ENCODE measurements at places on chromosomes 13 and 19. TPM values are rescaled to one million over a fixed set of nuclear protein-coding genes. Genes with fewer than 3 reads are reported as not detected.
A peak's percentile ranks its signal among the peaks of the same experiment; 100 is the strongest.

Gene FGF21
- total RNA-seq, result not detected

Gene SACS
- 75.4 TPM for total RNA-seq

Gene TEX101
- total RNA-seq, result not detected

Gene CACNG6
- total RNA-seq, result 0.77 TPM

Gene BEST2
- total RNA-seq, result not detected

Gene NANOS3
- total RNA-seq, result 1.6 TPM

Gene TLE2
- total RNA-seq, result 1.4 TPM

Gene CBY2
- not detected for total RNA-seq

Gene OR7D2
- 1.6 TPM for total RNA-seq

DNA sequence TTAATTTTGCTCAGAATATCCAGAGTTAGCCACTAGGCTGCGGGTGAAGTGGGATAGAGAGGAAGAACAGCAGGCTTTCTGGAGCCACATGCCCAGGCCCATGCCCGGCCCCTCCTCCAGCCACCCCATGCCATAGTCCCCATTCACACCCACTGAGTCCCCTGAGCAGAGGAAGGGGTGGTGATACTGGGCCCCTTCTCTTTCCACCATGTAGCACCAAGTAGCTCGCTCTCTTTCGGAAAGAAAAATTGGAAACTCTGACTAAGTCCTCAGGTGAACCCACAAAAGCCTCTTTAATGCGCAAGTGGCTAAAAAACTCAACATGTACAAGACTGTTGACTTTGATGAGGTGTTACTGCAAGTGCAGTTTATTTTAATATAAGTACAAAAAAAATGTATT is 76.7 kb upstream of the GPR183 start:
- DNase-seq, result no peak

DNA sequence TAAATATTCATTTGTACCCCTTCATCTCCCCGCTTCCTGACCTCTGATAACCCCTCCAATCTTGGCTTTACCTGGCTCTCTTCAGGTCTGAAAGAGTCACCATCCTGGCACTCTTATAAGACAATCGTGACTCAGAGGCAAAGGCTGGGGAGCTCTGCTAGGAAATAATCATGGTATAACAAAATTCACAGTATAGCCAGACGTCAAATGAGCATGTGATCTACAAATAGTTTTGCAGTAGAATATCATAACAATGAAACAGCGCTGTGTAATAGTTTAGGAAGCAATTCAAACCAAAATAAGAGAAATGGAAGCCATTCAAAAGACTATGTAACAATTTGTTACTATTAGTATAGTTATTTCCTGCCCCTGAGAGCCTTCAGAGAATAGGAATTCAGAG is 34.2 kb downstream of the RXFP2 start:
- DNase-seq, result no peak

DNA sequence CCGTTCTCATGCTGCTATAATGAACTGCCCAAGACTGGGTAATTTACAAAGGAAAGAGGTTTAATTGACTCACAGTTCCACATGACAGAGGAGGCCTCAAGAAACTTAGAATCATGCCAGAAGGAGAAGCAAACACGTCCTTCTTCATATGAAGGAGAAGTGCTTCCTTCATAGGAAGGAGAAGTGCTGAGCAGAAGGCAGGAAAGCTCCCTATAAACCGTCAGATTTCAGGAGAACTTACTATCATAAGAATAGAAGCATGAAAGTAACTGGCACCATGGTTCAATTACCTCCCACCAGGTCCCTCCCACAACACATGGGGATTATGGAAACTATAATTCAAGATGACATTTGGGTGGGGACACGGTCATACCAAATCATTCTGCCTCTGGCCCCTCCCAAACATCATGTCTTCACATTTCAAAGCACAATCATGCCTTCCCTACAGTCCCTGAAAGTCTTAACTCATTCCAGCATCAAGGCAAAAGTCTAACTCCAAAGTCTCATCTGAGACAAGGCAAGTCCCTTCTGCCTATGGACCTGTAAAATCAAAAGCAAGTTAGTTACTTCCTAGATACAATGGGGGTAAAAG is 10.6 kb downstream of the ACOD1 start:
- DNase-seq, result no peak

- no peak for DNase-seq
These were observed 8.0 kb upstream of the VN1R4 start for GRCh38 chr19:53275480-53275879.

DNA sequence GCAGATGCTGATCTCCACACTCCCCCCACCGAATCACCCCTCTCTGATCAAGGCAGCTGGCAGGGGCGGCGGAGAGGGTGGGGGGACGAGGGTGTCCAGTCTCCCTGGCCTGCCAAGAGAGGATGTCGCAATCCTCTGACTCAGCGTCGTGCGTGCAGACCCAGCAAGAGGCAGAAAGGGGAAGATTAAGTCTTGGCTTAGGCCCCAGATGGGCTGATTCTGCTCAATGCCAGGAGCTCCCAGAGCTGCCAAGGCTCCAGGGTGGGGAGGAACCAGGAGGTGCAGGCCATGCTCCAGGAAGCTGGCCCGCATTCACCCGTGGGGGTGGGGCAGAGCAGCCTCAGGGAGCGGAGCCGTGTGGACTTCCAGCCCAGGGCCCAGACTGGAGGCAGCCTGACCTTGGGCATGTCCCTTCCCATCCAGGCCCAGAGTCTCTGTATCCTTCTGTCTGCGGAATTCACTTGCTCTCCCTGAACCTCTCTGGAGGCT is 6.6 kb upstream of the BCL3 start:
- DNase-seq, result no peak

DNA sequence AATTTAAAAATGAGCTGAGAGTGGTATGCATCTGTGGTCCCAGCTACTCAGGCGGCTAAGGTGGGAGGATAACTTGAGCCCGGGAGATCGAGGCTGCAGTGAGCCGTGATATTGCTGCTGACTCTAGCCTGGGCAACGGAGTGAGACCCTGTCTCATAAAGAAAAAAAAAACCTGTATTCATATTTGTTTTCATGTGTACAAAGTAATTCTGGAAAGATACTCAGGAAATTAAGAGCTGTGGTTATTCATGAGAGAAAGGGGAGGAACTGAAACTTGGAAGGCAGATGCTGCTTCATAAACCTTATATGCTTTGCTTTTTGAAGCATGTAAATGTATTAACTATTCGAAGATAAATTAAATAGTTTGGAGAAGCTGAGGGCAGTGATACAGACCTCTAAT is 8.8 kb upstream of the RLN3 start:
- DNase-seq, result no peak

GRCh38 chr13:90535421-90535820 is 812.1 kb upstream of the MIR17HG start:
- DNase-seq, result no peak

DNA sequence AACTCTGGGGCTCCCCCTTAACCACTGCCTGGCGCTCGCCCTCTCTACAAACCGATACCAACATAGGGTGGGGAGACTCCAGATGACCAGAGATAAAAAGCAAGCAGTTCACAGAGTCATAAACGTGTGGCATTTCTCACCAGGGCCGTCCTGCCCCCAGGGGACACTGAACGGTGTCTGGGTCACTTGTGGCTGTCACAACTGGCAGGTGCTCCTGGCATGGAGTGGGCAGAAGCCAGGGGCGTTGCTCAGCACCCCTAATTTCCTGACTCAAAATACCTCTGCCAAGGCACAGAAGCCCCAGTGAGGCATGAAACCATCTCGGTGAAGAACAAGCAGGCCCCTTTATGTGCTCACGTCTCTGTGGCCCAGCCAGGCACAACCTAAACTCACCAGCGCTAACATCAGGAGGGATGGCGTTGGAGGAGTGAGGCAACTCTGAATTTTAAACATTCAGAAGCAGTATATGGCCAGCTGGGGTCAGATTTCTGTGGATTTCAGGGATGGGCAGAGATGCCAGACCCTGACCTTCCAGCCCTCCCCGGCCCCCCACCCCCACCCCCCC is 1.8 kb downstream of the PIP5K1C start:
- no peak for DNase-seq

- DNase-seq, result peak; percentile 3
These were observed 427 bp downstream of the ZNF160 start for GRCh38 chr19:53102756-53103233.

DNA sequence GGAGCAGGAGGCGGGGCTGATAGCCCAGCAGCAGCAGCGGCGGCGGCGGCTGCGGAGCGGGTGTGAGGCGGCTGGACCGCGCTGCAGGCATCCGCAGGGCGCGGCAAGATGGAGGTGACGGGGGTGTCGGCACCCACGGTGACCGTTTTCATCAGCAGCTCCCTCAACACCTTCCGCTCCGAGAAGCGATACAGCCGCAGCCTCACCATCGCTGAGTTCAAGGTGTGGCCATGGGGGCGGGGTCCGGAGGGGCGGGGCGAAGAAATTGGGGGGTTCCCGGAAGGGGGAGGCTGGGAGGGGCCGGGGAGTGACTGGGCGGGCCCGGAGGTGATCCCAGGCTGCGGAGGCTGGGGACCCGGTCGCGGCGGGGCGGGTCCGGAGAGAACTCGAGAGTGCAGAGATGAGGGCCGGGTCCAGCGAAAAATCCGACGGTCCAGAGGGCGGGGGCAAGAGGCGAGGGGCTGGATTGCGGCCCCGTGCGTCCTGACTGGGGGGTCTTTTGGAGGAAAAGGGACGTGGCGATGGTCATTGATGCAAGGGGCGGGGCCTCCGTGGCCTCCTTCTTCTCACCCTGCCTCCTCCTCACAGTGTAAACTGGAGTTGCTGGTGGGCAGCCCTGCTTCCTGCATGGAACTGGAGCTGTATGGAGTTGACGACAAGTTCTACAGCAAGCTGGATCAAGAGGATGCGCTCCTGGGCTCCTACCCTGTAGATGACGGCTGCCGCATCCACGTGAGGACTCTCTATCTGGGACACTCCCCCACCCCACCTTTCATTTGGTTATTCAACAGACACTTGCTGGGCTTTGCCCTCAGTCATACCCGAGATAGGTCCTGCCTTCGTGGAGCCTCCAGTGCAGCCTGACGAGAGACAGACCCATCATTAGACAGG is at the start of gene TBCB:
TSS of gene TBCB (plus strand) at position 16 of the 891 bp plus-strand sequence. CDS start at position 109, 93 bp downstream.
- no peak for DNase-seq

DNA sequence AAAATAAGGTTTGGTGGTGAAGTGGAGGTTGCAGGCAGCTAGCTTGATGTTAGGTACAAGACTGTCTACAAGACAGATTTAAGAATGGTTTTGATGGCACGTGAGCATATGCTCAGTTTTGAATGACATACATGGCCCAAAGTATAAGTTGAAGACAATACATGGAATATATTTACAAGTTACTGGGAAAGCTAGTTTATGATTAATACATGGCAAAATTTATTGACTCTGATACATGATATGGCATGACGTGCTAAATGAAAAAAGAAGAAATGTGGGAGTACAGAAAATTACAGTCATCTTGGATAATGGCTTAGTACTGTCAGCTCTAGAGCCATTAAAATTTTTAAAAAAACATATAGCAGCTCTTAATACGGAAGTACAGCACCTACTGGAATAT is 4.4 kb downstream of the KLF5 start:
- DNase-seq, result no peak

DNA sequence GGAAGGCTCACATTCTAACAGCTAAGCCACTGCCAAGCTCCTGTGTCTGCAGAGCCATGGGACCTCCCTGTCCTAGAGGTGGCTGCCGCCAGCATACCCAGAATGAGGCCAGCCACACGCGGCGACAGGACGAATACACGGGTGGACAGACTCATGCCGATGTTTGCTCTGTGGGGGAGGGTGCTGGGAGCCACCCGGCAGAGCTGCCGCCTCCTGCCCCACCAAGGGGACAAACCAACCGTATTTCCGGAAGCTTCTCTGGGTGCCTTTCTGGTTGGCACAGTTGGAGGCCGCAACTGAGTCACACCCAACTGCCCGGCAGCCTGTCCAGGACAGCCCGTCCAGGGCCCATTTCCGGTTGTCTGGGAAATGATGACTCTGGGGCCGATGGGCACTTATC is 20.3 kb downstream of the C13orf46 start:
- DNase-seq, result no peak

DNA sequence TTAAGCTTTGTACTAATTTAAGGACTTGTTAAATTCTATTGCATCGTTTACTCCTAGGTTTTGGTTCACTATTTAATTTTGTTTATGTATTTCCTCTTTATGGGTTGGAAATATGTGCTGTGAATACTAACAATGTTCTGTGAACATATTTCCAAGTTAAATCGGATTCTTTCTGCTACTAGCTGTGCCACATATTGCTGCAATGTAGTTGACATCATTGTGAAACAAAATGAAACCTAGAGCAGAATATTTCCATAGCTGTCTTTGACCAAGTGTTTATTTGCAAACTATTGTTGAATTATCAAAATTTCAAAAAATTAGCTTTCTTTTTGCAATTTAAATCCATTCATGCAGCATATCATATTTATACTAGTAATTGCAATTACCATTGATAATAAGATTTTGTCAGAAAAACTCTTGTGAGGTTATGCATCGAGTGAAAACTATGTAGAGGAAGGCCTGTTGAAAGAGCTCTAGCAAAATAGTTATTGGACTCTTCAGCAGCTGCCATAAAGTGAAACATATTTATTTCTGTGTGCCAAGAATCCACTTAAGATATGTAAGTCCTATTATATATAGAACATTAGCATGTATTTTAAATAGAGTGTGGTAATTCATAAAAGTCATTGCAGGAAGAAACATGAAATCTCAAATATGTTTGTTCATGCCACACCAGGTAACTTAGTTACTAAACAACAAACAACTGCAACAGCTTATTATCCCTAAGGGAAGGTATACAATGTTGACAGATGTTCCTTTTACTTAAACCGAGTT is 575.1 kb downstream of the SLITRK6 start:
- DNase-seq, result no peak

- DNase-seq, result no peak
These were observed 431.3 kb downstream of the SLITRK6 start for GRCh38 chr13:85367887-85368286.

DNA sequence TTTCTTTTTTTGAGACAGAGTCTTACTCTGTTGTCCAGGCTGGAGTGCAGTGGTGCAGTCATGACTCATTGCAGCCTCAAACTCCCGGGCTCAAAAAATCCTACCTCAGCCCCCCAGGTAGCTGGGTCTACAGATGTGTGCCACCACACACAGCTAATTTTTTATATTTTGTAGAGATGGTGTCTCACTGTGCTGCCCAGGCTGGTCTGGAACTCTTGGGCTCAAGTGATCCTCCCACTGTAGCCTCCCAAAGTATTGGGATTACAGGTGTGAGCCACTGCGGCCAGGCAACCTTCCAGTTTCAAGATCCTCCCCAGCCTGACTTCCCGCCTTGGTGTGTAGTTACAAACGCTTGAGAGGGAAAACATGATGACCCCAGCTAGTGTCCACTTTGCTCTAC is 22.2 kb downstream of the CNFN start:
- DNase-seq, result no peak

DNA sequence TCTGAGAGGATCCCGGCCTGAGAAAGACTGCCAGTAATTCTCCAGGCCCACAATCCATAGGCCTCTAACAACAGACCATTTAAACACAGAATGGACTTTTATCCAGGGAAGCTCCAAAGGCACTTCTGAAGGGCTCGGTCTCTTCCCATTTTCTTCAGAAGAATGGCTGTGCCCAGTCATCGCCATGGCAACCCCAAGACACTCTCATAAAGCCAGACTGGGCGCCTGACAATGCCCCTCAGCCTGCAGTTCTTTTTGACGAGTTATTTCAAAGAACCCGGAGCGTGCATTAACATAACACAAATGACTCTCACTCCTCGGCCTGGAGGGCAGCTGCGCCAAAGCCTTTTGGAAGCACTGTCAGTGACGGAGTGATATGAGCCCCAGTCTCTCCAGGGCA is 61.0 kb downstream of the RASA3 start:
- DNase-seq, result peak; percentile 55
